Iris pigment epithelial cell (primary cell): ENCODE measurements at places on chromosomes 1 and 21.

- DNase-seq, result no peak
These were observed 26.1 kb upstream of the SDC3 start for GRCh38 chr1:30934613-30935012.

DNA sequence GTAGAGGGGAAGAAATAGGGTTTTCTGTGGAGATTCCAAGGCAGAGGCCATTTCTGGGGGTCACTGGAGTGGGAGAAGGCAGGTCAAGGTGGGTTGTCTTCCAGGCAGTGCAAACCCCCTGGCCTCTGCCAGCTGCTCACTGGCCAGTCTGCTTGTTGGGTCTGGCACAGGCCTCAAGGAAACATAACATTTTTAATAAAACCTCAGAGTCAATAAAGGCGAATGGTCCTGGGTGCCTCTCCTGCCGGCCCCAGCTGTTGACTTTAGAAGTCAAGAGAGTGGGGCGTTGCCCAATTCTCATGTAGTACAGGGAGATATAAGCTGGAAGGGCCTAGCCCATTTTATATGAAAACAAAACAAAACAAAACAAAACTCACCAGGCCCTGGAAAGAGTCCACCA, 36.6 kb downstream of the RUNX3 start:
- DNase-seq, result no peak

DNA sequence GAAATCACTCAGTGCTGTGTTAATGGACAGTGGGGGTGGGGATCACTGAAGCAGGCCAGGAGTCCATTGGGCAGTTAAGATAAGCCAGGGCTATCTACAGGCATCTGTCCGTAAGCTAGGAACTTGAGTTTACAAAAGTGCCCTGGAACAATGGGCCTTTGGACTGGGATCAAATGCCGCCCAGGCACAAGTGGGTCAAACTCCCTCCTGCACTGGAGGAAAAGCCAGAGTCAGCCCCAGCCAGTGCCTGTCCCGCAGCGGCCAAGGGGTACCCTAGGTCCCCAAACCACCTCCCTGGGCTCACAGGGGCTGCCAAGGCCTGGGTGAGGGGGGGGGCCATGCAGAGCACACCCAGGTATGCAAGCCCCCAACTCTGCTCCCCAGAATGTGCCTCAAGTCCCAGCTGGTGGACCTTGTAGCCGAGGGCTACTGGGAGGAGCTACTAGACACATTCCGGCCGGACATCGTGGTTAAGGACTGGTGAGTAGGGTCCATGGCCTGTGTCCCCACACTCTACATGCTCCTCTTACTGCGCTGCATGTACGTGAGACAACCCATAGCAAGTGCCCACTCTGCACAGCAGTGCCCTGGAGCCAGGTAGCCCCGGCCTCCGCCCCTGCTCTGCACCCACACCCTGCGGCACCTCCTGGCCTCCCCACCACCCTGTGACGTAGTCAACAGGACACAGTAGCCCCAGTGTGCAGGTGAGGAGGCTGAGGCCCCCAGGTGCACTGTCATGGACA, 7.7 kb downstream of the FBXO6 start:
- no peak for DNase-seq

DNA sequence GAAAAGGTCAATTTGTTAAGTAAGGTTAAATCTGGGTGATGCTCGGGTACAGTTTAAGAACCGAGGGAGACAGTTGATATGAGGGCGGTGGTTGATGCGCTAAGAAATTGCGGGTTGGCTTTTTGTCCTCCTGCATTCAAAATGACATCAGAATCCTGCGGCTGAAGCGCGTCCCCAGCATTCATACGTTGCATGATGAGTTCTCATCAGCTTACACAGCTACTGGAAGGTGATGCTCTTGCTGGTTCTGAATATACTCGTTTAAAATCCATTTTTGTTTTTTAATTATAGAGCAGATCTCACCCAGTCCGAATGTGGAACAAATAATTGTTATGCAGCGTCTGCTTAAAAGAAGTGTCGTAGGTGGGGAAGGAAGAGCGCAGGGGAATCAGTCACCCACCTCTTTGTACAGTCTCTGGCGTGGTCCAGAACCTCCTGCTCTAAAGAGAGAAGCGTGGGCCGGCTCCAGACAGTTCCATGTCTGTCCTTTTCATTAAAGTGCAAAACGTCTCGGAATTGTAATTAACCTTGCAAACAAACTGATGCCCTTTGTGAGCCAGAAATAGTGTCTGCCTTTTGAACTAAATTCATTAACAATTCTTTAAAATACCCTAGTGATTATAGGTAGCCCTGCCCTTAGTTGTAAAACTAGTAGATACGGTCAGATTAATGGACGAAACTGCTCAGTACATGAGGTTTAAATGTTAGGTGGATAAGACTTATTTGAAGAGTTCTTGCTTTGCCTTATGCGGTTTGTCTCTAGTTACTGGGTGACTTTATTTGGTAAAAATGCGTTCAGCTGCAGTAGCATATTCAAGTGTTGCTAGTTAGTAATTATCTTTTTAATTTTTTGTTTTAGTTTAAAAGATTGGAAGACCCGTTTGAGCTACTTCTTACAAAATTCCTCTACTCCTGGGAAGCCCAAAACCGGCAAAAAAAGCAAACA, 741 bp downstream of the RGS2 start:
- DNase-seq, result peak; percentile 75
